Activated naive CD4-positive, alpha-beta T cell (primary cell): ENCODE measurements at places on chromosomes 5 and 9.

GRCh38 chr5:99316484-99316883 is 387.7 kb upstream of the CHD1 start:
- DNase-seq = no peak

- no peak for DNase-seq
Measured at GRCh38 chr9:84251921-84252320, 88.6 kb downstream of the SLC28A3 start.

DNA sequence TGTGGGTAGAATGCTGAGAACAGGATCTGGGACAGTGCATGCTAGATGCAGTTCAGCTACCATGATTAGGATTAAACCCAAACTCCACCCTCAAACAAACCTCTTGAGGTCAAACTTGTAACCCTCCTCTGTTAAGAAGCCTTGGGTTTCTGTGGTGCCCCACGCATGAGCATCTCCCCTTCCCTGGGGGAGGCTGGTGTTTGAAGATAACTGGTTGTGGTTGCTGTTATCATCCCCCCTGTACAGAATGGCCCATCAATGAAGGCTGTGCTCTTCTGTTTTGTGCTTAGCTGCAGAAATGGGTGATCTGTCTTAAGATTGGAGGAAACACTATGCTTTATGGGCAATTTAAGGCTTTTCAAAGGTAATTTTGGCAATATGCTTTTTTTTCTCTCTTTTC is 4.4 kb upstream of the DAB2IP start:
- DNase-seq = no peak

- DNase-seq = no peak
Measured at GRCh38 chr5:120446901-120447300, 17.2 kb upstream of the PRR16 start.

GRCh38 chr9:114684036-114684435 is 2.0 kb upstream of the TEX48 start:
- no peak for DNase-seq
